ENCODE measurements at places on chromosomes 2 and 18.

- DNase-seq: no peak
Measured at GRCh38 chr2:12501469-12502158, 215.1 kb upstream of the TRIB2 start.

- no peak for DNase-seq
Measured at GRCh38 chr2:33217406-33217805, 259.0 kb upstream of the RASGRP3 start.

DNA sequence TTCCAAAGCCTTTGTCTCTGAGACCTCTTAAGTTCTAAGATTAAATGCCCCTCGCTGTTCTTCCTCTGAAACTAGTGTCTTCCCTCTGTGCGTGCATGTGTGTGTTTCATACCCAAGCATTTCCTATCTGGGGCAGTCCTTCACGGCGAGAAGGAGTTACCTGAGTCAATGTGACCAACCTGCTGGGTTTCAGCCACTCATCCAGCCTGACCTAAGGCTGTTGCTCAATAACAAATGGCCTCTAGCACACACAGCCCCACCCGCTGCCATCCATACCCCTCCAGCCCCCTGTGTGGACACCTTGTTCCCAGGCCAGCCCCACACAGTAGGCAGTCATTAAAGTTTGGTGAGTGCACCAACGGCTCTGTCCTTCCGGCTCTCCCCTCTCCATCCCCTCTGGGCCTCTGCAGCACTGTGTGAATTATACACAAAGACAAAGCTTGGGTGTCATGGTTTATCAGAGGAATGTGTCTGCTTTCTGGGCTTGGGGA is 53.8 kb upstream of the FOSL2 start:
- no peak for DNase-seq

DNA sequence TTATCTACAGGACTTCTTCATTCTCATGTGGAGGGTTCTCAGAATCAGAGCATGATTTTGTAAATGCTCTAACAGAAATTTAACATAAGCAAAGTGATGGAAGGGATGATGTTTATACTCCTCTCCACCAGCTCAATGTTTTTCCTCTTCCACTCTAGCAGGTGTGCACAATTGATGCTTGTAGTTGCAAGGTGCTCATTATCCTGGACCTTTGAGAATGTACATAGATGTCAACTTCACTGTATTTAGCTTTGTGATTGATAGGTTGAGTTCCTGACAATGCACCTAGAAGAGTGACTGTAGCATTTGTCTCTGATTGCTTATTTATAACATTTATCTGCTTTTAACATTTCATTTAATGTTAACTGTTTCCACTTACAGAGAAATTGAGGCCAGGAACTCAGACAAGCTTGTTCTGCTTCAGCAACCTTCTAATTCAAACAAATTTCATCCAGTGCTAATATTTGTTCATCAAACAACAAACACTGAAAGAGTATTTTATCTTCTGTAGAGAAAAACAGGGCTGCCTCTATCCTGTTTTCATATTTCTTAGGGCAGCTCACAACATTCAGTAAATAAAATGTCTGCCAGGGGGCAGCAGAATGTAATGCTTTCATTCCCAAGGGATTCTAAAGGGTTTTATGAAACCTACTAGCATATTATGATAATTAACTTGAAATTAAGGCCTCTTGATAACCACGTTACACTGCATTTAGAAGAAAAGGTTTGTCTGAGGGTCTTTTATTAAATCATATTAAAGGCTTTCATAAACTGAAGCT is 127.9 kb upstream of the NOL4 start:
- no peak for DNase-seq

DNA sequence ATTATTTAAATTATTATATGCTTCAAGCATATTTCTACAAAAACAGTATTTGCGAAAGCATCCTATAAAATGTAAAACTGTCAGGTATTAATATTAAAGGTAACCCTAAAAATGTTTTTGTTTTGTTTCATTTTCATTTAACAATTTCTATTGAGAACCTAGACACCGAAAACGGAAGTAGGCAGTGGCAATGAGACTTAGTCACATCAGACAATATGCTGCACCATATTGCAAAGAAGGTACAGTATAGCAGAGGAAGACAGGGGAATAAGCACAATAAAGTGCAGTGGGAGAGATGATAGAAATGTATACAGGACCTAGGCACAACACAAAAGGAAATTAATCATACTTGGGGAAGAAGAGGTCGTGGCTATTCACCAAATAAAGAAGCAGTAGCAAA is 12.2 kb downstream of the SCN1A start:
- DNase-seq: no peak

DNA sequence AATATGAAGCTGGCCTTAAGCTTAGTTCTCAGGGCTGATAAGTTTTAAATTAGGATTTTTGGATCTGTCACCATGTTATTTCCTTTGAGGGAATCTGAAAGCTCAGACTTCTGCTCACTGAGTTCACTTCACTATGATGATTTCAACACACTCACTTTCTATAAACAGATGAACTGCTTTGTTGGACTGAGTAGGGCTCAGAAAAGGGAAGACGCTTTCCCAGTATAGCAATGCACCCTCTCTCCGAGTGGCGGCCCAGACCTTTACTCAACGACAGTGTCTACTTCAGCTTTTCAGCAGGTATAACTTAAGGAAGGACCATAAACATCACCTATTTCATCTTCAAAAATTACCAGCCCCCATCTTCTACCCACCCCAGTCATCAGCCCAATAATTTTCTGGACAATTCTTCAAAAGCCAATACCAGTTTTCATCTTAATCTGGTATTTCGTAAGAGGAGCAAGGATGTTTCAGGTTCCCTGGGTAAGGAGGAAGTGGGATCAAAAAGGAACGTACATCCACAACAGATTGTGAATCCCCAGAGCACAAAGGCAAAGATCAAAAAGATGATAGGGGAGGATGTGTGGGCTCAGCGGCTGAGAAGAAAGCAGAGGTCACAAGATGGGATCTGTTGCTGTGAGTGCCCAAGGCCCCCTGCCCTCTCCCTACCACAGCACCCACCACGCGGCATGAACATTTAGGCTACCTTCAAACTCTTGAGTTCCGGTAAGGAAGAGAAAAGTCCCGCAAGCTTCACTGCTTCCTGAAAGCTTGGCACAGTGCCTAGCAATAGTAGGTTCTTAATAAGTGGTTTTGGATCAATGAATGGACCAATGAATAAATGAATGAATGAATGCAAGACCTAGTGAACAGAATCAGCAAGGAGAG is 41.9 kb downstream of the LPIN2 start:
- no peak for DNase-seq

DNA sequence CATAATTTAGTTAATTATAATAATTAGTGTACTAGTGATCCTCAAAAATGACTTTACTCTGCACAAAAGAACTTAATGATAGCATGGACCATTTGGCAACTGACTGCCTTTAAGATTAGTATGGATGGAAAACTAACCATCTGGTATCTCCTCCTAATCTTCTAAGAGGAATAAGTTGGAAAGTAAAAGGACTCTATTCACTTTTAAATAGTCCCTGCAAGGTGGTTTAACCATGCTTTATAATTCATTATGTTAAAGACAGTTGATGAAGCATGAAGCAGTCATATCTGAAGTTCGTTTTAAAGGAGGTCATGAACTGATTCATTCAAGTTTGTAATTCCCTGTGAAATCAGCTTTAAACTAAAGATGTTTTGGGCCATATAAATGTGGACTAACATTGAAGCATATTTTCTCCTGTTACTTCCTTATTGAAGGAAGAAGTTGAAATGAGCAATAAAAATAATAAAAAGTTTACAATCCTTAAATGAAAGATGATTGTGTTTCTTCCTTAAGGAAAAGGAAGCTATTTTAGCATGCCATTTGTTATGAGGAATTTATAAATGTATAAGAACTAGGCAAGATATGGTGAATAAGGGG is 446.0 kb downstream of the XIRP2 start:
- DNase-seq: no peak

DNA sequence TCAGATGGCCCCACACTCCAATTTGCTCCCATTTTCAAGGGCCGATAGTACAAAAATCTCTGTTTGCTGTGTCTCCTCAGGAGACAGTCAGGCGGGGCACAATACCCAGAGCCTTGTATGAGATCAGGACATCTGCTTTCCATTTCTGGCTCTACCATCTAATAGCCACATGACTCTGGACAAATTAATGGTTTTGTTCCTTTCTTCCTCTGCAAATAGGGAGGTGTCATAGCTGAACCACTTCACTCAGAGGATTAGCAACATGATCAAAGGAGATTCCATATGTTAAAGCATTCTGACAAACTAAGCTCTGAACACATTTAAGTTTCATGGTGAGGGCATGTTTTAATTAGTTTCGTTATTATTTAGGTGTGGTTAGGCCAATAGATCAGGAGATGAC is 602.1 kb upstream of the SYT4 start:
- DNase-seq: no peak

DNA sequence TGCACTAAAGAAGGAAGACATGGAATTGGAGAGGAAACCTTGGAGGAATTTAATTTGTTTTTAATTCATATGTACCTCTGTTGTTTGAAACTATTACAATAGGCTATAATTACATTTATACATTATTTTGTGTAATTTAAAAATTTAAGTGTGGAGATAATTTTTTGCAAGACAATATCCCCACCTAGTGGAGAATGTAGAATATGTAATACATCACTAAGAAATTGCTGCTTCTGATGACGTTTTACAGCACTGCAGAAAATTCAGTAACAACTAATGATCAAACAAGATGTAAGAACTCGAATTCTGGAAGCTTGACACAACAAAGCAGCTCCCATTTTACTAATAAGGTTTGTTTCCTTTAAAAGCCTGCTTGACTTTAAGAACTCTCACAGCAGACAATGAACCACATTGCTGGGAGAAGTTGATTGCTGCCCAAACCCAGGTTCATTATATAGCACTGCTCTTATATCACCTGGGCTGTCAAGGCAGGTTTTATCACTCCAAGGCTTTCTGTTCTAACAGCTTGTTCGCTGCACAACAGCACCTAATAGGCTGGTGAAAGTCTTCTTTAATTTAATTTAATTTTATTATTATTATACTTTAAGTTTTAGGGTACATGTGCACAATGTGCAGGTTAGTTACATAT is 53.4 kb downstream of the THADA start:
- DNase-seq: no peak

DNA sequence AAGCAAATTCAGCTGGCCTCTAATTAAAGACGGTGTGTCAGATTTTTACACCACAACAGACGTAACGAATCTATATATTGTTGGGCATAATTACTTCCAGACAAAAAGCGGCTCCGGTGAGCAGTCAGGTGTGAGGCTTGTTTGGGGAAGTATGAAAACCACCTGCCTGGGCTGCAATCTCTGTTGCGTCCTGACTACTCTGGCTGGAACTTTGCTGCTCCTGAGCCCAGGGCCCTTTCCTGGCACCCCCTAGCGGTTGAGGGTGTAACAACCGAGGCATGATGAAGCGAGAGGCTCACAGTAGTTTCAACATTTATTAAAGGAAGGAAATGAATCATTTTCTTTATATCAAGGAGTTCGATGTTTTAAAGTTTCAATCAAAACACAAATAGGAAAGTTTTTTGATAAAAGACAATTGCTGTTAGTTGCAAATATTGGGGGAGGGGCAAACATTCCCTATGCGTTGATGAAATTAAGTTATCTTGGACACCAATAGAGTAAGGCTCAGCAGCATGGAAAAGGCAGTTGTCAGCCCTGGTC is 10.6 kb upstream of the ITGB6 start:
- DNase-seq: peak; percentile 89

DNA sequence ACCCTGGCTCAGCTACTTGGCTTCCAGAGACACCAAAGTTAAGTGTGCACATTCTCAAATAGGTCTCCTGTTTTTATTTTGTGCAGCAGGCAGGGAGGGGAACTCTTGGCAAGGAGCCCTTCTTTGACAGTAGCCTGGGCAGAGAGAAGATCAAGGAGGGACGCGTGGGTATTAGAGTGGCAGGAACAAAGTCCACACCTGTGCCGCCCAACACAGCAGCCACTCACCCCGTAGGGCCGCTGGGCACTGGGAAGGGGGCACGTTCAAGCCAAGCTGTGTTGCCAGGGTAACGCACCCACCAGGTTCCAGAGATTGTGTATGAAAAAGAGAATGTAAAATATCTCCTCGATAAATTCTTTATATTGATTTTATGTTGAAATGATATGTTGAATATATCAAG is 229.3 kb upstream of the AGAP1 start:
- no peak for DNase-seq

- DNase-seq: no peak
Measured at GRCh38 chr2:88442061-88442460, 10.4 kb downstream of the FOXI3 start.

DNA sequence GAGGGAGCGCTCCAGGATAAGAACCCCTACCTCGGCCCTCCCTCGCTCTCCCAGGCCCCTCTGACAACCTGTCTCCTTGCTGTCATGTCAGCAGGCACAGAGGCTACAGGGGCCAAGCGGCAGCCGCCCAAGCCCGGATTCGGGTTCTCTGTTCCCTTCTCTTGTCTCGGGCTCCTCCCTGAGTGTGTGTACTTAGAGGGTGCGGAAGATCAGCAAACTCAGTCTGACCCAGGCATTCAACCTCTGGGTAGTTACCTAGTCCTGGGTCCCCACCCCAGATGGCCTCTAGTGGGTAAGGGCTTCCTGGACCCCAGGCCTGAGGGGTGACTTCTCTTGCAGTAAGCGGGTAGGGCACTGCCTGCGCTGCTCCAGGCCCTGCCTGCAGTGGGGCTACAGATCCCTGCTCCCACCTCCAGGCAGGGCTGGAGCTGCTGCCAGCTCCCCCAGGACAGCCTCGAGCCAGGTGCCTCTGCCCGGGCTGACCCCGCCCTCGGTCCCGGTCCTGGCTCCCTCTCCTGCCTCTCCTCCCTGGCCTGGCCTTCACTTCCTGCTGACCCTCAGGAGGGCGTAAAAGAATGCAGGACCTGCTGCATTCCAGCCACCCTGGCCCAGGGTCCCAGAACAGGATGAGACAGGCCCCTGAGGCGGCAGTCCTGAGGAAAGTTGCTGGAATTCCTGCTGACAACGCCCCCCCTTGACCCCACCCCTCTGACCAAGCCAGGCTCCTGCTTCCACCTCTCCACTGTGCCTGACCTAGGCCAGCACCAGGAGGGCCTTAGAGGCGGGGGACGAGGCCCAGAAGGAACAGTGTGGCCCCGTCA is 22.0 kb downstream of the GPC1 start:
- peak; percentile 47 for DNase-seq

- DNase-seq: no peak
Measured at GRCh38 chr2:48120759-48121242, 214.5 kb upstream of the FBXO11 start.

GRCh38 chr18:60755134-60755533 is 382.6 kb upstream of the MC4R start:
- no peak for DNase-seq

DNA sequence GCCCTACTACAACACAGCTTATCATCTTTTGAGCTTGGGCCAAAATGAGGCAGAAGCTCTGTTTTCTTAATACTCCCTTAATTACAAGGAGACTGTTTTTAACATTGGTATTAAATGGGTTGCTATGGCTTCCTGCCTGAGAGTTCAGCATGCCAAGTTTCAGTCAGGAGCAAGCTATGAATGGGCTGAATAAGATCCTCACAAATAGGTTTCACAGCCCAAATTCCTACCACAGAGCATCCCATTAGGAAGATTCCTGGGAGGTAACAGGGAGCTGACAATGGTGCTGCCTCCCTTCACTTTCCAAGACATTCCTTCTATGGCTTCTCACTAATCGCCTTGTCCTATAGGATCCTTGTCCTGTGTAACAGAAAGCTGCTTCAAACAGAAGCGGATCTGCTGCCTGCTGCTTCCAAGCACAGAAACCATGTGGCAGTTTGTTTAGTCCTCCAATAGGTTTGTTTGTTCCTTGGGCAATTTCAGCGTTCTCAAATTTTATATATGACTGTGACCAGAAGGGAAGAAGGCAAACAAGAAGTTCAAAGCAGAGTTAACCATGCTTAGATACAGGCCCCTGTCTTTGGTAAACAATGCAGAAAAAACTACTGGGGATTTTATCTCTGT is 70.9 kb downstream of the NCKAP5 start:
- DNase-seq: no peak

GRCh38 chr18:49619801-49620200 is 57.9 kb downstream of the LIPG start:
- no peak for DNase-seq
